ENCODE measurements at places on chromosomes 3 and 15.

GRCh38 chr3:115270849-115271248, 123.8 kb upstream of the ZBTB20 start:
- no peak for DNase-seq

- no peak for DNase-seq
These were observed 1082.6 kb upstream of the EPHA6 start for GRCh38 chr3:95731753-95732152.

DNA sequence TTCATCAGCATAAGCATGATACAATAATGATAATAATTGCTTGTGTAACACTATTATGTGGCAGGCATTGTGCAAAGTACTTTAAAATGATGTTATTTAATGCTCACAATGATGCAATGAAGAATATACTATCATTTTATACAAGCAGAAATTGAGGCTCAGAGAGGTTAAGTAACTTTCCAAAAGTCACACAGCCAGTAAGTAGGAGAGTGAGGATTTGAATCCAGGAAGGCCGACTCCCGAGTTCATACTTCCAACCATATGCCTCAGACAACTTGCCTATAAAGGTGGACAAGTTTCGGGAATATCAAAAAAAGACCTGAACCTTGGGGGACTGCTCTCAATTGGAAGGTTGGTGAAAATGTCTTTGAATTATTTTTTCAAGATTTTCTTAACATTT, 19.9 kb downstream of the RARB start:
- DNase-seq: no peak

- DNase-seq: no peak
These were observed 770 bp downstream of the TBC1D5 start for GRCh38 chr3:17741621-17742101.

GRCh38 chr15:41013691-41014414, 60.6 kb downstream of the CHAC1 start:
- no peak for DNase-seq

DNA sequence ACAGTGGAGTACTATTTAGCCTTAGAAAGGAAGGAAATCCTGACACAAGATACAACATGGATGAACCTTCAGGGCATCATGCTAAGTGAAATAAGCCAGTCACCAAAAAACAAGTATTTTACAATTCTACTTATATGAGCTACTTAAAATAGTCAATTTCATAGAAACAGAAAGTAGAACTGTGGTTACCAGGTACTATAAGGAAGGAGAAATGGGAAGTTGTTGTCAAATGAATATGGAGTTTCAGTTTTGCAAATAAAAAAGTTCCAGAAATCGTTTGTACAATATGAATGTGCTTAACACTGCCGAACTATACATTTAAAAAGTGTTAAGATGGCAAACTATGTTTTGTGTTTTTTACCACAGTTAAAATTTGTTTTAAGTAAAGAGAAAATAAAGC, 26.8 kb downstream of the TRANK1 start:
- DNase-seq: no peak

- DNase-seq: peak; percentile 27
These were observed 710 bp downstream of the ABHD10 start for GRCh38 chr3:111979434-111980038.

Measured in SK-MEL-5 (cell line).